ENCODE measurements at places on chromosomes 7 and 10.

- no peak for DNase-seq
Measured at GRCh38 chr10:74040200-74041126, 42.5 kb downstream of the VCL start.

GRCh38 chr7:45977256-45977780 lies 56.2 kb upstream of the IGFBP3 start:
- DNase-seq: no peak

DNA sequence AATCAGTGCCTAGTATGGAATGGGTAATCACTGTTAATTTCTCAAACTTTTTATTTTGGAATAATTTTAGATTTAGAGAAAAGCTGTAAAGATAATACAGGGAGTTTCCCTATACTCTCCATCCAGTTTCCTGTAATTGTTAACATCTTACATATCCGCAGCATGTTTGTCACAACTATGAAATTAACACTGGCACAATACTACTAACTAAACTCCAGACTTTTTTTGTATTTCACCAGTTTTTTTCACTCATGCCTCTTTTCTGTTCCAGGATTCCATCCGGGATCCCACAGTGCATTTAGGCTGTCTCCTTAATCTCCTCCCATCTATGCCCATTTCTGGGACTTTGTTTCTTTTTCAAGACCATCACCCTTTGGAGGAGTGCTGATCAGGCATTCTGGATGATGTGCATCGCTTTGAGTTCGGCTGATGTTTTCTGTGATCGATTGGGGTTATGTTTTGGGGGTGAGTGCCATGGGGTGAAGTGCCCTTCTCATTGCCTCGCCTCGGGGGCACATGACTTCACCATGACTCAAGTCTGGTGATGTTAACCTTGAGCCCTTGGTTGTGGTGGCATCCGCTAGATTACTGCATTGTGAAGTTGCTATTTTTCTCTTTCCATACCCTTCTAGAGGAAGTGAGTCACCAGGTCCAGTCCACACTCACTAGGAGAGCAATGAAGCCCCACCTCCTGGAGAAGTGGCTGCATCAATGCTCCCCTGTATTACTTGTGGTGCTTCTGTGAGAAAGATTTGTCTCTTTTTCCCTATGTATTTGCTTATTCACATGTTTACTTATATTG lies 43.9 kb upstream of the GRB10 start:
- DNase-seq: peak; percentile 97

- DNase-seq: no peak
Measured at GRCh38 chr10:129184196-129184595, 282.8 kb upstream of the MGMT start.

DNA sequence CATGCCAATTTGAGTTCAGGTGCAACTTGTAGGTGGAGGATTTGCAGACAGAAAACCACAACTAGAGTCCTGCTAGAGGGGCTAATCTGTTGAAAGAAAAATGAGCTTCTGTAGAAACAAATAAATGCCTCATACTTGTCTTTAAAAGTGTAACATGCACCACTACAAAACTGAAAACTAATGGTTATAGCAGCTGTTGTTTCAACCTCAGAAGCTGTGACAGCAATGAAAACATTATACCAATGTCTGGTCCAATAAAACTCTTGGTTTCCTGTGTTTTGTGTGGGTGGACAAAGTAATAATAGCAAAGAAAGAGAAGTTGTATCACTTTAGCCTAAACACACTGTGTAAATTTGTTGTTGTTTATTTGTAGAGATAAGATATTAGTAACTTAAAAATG lies 3.4 kb upstream of the PPP1R9A start:
- no peak for DNase-seq

DNA sequence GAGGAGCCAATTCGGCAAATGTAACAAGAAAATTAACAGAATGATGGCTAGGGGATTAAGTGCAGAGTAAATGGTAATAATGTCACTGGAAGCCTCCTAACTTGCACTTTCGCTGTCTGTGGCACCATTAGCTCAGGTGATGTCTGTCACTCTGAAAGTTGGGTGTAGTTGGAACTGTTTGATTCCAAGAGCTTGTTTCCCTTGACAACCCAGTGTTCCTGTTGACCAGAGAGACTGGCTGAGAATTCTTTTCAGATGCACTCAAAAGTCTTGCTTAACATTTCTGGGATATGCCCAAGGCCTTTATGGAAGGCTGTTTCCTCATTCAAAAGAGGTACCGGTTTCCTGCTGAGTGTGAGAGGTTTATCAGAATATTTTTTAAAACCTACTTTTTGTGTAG lies 49.6 kb downstream of the PLPP4 start:
- no peak for DNase-seq

- peak; percentile 25 for DNase-seq
Measured at GRCh38 chr7:76233538-76234281, 32.0 kb downstream of the SRRM3 start.

DNA sequence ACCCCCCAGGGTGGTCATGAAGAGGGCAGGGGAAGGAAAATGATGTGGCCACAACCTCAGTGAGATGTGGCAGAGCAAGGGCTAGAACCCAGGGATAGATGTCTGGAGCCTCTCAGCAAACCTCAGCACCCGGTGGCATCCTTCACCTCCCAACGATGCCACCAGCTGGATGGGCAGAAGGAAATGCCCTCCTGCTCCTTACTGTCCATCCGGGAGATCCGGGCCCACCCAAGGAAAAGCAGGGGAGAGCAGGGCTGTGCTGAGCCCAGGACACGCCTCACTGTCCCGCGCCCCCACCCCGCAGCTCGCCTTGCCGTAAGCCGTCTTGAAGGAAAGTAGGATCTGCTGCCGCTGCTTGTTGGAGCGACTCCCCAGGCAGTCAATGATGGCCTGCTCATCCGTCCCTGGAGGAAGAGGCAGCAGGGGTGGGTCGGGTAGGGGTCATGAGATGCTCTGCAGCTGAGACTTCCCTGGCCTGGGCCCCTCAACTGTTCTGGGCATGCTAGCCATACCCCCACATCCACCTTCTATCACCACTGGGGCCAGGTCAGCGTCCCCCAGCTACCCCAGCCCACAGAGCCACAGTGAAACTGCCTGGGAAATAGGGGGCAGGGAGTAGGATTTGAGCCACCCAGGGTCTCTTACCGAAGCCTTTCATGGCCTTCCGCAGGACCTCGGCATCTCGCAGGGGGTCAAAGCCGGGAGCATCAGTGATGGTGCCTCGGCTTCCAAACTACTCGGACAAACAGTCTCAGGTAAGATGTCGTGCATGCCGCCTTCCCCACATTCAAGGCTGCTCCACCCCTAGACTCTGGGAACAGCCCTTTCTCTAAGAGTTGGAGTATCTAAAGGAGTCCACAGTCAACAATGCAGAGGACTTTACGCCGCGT lies 34.3 kb downstream of the PLAC9 start:
- DNase-seq: no peak

GRCh38 chr10:22825841-22826240 lies 102.0 kb upstream of the ARMC3 start:
- DNase-seq: no peak

DNA sequence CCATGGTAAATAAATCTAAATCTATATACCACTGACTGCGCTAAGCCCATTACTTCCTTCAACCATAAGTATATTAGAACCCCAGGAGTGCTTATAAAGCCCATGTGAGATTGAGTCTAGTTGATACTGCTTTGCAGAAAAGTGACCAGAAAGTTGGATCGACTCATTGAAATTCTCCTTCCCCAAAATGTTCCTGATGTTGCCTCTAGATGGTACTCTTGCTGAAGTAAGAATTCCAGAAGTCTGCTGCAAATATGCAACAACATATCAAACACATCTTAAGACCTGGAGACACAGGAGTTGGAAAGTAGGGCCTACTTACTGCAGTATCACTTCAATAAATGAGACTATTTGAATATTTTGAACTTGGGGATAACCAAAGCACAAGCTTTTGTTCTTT lies 550.8 kb downstream of the IPMK start:
- peak; percentile 17 for DNase-seq

DNA sequence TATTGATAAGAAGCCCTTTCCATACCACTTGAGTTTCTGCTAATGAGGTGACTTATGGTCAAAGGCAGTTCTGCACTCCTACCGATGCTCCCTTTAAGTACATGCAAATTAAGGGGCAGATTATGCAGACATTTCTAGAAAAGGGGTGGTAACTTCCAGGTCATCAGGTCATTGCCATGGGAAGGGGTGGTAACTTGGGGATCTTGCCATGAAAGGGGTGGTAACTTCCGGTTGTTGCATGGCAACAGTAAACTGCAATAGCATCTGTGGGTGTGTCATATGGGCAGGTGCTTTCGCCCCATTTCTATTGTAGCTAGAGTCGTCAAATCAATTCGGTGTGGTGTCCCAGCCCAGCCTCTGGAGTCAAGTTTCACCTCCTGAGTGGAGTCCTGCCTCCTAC lies 150.9 kb downstream of the UBE2H start:
- DNase-seq: no peak

DNA sequence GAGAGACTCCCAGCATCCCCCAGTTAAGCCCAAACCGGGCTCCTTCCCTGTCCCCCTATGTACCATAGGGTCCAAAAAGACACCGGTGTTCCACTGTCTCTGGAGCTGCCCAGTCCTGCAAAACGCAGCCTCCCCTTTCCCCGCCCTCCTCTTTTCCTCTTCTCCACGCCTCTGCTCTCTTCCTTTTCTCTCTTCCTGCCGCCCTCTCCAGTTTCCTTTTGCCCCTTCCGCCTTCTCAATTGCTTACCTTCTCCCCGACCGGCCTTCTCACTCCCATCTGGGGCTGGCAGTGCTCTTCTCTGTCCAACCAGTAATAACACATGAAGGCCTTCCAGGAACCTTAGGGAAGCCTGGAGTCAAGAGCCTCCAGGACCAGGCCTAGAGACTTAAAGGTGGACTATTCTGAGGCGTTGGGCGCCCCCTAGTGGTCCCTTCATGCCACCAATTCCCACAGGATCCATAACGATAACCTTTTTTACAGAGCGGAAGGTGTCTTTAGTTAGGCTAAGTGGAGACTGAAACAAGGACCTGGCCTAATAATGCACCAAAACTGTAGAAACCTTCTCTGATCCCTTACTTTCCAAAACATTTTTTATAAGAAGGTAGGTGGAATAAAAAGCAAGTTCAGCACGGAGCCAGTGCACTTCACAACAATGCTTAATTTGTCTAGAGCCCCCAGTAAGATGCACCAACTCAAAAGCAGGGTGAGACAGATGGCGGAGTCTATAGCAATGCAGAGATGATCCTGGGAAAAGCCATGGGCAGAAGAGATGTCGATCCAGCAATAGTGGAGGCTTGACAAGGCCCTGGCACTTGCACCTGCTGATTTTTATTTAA lies 27.2 kb upstream of the MSRB2 start:
- peak; percentile 68 for DNase-seq

- DNase-seq: no peak
Measured at GRCh38 chr7:98968621-98969020, 90.3 kb downstream of the TRRAP start.

- no peak for DNase-seq
Measured at GRCh38 chr7:95758187-95758586, 14.2 kb upstream of the DYNC1I1 start.

DNA sequence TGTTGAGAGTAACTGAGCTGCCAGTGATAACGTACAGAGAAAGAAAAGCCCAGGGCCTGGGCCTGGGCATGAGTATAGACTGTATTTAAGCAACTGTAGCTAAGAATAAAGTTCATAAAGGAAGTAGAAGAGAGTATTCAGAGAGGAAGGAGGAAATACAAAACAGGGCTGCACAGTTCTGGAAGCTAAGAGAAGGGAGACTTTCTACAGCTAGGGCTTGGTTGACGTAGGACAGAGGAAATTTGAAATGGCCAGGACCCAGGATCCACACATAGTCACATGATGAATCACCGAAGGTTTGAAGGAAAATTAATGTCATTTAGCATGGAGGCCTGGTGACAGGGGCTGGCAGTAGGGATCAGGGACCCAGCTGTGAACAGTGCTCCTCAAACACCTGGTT lies 66.7 kb downstream of the ARL4A start:
- peak; percentile 67 for DNase-seq

DNA sequence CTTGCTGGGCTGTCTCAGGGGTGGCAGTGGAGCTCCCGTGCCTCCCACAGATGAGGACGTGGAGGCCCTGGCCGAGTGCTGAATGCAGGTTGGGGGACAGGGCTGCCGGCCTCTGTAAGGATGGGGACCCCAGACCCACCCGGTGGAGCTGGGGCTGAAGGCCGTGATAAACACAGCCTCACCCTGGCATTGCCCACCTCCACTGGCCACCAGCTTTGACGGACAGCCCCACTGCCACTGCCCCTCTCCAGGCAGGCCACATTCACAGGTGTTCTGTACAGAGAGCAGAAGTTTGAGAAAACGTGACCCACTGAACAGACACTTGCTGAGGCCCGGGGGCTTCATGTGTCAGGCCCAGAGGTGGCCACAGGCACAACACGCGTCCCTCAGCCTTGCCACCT lies 126.2 kb downstream of the LHPP start:
- DNase-seq: no peak

DNA sequence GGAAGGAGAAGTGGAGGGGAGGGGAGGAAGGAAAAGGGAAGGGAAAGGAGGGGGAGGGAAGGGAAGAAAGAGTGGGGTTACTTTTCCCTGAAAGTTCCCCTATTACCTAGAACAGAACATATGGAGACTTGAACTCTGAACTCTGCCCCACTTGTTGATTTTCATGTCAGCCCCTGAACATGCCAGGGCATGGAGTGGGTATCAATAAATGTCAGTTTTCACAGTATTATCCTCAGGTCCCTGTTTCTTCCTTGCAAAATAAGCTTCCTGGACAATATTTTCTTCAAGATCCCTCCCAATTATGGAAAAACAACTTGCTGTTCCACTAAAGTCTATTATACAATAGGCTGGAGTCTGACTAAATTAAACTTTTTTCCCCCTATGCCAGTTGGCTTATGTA lies 46.9 kb upstream of the LYZL1 start:
- no peak for DNase-seq

DNA sequence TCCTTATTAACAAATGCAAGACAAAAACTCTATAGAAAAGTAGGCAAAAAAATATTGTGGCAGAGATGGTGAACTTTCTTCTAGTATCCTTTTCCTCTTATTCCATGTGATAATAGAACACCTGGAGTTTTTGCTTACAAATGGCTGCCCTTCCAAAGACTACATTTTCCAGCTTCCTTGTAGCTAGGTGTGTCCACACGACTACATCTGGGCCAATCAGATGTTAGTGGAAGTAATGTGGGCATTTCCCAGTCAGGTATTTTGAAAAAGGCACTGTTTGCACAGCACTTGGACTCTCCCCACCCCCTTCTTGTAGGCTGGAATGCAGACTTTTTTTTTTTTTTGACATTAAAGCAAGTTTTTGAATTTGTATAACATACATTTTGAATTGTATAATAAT lies 105.5 kb upstream of the TBX20 start:
- no peak for DNase-seq

GRCh38 chr7:143016996-143017395 lies 9.9 kb downstream of the OR9A2 start:
- DNase-seq: no peak
